Right atrium auricular region (tissue), 2 donors: ENCODE measurements at places on chromosomes 4 and X. TPM values are rescaled to one million over a fixed set of nuclear protein-coding genes. Genes with fewer than 3 reads are reported as not detected.

Gene CSN3
- total RNA-seq, result not detected

DNA sequence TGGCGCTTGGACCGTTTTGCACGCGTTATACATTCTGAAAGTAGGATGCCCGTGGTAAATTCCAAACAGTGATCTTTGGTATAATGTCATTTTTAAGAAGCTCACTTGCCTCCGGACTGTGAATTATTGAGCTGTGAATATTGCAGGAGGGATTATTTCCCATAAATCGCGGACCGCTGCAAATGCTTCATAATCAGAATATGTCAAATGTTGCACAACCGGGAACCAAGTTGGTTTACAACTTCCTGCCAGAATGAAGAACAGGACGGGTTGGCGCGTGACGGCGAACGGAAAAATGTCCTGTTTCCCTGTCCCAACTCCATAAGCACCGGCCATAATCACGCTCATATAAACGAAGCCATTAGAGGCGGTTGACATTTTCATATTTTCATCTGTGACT lies 67.6 kb downstream of the SHOX start:
- no peak for DNase-seq
- H3K4me1 ChIP-seq, result no peaks in the 10 kb centered on the region
- H3K4me3 ChIP-seq, result no peak overlapping the region
- H3K27ac ChIP-seq, result no peak overlapping the region
- no peaks in the 10 kb centered on the region for H3K27me3 ChIP-seq

DNA sequence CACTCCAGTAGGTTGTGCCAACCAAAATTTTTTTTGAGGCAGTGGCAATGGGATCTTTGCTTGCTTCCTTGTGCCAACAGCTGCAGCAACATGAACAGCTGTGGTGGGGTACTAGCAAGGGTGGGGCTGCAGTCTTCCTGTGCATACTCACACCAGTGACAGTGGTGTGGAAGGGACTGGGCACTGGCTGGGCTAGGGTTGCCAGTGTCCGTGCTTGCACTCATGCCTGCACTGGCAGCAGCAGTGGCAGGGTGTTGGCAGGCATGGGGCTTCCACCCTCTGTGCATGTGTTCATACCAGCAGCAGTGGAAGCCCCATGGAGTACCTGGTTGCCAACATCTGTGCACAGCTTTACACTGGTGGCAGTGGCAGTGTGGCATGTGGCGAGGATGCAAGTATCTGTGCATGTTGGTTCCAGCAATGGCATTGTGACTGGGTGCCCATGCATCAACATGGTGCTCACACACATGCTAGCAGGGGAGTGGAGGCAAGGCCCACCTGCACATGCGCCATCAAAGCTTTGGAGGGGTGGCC lies 1312.6 kb downstream of the PCDH18 start:
- no peaks in the 10 kb centered on the region for H3K27me3 ChIP-seq
- H3K36me3 ChIP-seq, result no peaks in the 10 kb centered on the region
- H3K27ac ChIP-seq, result no peak overlapping the region
- no peaks in the 10 kb centered on the region for H3K4me1 ChIP-seq
- DNase-seq, result no peak
- no peak overlapping the region for H3K4me3 ChIP-seq

DNA sequence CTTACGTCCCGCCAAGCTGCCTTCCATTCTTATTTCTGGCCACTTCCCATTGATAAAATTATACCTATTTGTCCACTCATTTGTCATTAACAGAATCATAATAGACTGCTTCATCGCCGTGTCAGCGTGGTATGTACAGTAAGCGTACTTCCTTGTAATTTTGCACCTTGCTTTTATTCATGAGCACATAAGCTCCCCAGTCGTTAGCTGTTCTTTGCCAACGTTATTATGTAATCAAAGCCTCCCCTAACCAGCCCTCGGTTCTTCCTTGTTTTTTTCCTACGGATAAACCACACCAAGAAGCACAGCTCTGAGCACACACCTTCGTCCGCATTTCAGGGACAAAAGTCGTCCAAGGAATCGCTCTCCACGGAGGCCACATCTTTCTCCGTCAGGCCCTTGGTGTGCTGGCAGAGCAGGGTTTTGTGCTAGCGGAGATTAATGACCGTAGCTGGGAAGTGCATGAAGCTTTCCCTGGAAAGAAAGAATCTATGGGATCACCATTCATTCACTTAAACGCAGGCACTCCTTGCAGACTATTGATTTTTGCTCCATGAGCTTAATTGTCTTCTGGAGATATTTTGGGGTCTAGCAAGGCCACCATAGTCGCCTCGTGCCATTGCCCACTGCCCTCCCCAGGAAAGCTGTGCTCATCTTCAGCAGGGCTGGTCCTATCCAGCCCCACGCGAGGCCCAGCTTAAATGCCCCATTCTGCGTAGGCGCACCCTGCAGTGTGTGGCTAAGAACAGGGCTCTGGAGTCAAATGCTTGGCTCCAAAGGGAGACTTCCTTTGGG lies 200.9 kb upstream of the PSAPL1 start:
- H3K27ac ChIP-seq, result no peak overlapping the region
- DNase-seq, result no peak
- H3K4me1 ChIP-seq, result no peaks in the 10 kb centered on the region
- H3K4me3 ChIP-seq, result no peak overlapping the region
- H3K36me3 ChIP-seq, result no peaks in the 10 kb centered on the region

GRCh38 chrX:73561801-73562200 lies 1.2 kb upstream of the CHIC1 start:
- H3K36me3 ChIP-seq, result no peaks in the 10 kb centered on the region
- no peak for DNase-seq
- H3K4me1 ChIP-seq, result no peaks in the 10 kb centered on the region
- H3K27me3 ChIP-seq, result no peaks in the 10 kb centered on the region
- no peak overlapping the region for H3K27ac ChIP-seq

Gene BST1
- total RNA-seq, result 10.2 TPM

Gene ENPP6
- total RNA-seq, result not detected

Gene VSIG4
- 28.0 TPM for total RNA-seq

- no peaks in the 10 kb centered on the region for H3K27me3 ChIP-seq
- no peaks in the 10 kb centered on the region for H3K4me1 ChIP-seq
- DNase-seq, result no peak
Measured at GRCh38 chr4:89245459-89245858, 62.1 kb downstream of the GPRIN3 start.

GRCh38 chr4:48331577-48332330 lies 9.6 kb upstream of the SLAIN2 start:
- no peak overlapping the region for H3K4me3 ChIP-seq
- no peaks in the 10 kb centered on the region for H3K4me1 ChIP-seq
- H3K27ac ChIP-seq, result no peak overlapping the region
- DNase-seq, result no peak

- no peaks in the 10 kb centered on the region for H3K27me3 ChIP-seq
- no peak overlapping the region for H3K4me3 ChIP-seq
- no peaks in the 10 kb centered on the region for H3K36me3 ChIP-seq
- no peak overlapping the region for H3K27ac ChIP-seq
- no peak for DNase-seq
Measured at GRCh38 chr4:166087569-166087968, 214.5 kb downstream of the TLL1 start.

- H3K4me3 ChIP-seq, result no peak overlapping the region
- no peak for DNase-seq
- H3K4me1 ChIP-seq, result no peaks in the 10 kb centered on the region
- H3K36me3 ChIP-seq, result no peaks in the 10 kb centered on the region
Measured at GRCh38 chr4:149708513-149709130, 107.0 kb downstream of the IQCM start.

DNA sequence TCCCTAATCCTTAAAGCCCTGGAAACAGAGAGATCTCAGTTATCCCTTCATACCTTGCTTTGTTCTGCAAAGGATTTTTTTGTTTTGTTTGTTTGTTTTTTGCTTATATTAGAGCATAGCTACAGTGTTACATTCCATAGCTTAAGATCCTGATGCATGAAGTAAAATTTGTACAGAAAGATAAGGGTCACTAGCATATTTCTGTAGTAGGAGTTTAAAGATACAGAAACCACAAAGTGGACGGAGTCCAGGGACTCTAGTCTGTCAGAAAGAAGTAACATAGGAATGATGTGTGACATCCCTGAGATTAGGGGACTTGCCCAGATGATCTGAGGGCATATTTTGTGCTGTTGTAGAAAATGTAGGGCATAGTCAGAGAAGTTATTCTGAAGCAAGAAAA lies 151.9 kb upstream of the PLAC1 start:
- no peak for DNase-seq
- no peaks in the 10 kb centered on the region for H3K4me1 ChIP-seq
- H3K36me3 ChIP-seq, result no peaks in the 10 kb centered on the region
- H3K27me3 ChIP-seq, result no peaks in the 10 kb centered on the region

Gene SMS
- total RNA-seq, result 40.3 TPM

Gene EIF2S3
- 64.9 TPM for total RNA-seq

DNA sequence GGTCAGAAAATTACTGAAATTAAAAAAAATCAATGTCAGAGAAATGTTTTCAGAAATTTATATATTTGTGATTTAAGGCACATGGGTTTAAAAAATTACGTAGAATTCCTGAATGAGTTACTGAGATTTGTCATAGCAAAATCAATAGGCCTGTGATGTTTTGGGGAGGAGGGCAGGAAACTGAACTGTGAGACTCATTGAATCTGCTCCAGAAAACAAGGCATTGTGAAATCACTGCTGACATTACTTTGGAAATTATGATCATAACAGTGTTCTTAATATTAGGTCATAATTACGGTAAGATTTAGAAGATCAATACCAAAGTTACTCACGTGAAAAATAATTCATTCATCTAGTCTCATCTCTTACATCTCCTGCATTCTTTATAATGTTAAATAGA lies 5.3 kb downstream of the FGF5 start:
- H3K36me3 ChIP-seq, result no peaks in the 10 kb centered on the region
- no peak for DNase-seq
- no peak overlapping the region for H3K27ac ChIP-seq

DNA sequence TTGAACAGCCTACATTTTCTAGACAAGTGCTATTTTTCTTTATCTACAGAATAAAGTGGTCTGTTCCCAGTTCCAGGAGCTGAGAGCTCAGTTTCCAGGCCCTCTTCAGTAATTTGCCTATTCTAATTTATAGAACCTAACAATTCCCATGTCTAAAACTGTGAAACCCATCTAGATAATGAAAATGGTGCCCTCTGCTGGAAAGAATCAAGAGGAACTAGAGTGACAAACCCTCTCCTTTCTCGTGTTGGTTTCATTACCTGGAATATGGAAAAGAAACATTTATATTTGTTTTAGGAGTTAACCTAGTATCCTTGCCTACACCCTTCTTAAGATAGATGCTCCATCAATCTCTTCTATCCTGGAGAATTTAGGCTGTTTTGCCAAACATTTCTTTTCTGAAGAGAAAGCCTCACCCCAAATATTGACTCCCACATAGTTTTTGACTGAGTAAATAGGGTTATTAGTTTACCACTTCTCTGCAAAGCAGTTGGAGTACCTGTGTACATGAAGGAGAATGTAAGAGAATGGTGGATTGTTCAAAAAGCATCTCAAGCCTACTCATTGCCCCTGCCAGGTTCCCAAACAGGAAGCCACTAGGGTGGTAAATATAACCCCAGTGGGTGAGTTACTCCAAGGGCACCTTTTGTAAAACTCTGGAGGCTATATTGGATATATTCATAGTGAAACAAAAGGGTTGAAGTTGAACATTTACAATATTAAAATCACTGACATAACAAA lies 121.6 kb downstream of the RASL11B start:
- H3K36me3 ChIP-seq, result no peaks in the 10 kb centered on the region
- no peaks in the 10 kb centered on the region for H3K27me3 ChIP-seq
- no peak overlapping the region for H3K4me3 ChIP-seq

Gene MAGEC2
- total RNA-seq, result not detected

DNA sequence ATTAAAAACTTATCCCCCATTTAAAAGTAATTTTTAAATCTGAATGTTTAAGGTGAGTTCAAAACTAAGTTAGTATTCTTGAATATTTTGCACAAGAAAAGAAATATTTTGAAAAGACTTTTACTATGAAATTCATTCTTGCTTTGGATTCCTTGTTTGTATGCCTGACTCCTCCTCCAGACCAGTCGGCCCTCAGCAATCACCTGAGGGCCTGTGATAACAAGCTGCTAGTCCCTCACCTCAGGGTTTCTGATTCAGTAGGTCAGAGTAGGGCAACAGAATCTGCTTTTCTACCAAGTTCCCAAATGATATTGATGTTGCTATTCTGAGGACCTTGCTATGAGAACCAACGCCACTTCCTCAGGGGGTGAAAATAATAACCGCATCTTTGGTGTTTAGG lies 154.7 kb downstream of the CDS1 start:
- H3K27me3 ChIP-seq, result no peaks in the 10 kb centered on the region
- no peak overlapping the region for H3K4me3 ChIP-seq
- H3K4me1 ChIP-seq, result no peaks in the 10 kb centered on the region
- no peak for DNase-seq

DNA sequence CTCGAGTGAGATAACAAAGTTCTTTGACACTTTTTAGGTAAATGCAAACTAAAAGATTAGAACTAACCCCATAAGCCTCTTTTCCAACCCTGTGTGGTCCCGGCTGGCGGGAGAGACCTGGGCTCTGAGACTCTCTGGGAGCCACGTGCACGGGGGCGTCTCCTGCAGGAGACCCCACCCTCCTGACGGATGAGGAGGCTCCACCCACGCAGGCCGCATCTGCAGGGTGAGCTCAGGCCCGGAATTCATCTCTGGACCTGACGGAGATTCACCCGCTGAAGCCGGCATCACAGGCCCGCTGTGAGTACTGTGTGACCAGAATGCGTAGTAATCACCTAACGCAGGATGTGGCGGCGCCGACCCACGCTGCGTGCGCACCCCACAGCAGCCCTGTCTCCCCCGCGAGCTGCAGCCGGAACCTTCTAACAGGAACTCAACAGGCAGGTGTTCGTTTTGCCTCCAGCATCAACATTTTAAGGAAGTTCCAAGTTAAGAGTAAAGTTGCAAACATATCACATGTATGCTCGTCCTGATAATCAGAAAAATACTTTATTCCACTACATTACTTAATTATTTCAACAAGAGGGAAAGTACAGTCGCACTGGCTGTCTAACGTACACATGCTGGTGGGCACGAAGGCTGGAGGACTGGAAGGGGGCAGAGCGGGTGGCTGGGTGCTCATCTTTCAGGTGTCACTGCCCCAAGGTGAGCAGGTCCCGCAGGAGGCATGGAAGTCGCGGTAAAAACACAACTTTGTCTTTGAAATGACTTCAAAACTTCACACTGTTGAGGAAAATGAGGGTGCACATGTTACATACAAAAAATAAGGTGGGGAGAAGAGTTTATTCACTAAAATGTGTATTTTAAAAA lies 44.5 kb downstream of the FGFRL1 start:
- H3K4me1 ChIP-seq, result no peaks in the 10 kb centered on the region
- peak overlapping the region; percentile 34 for H3K4me3 ChIP-seq
- H3K36me3 ChIP-seq, result no peaks in the 10 kb centered on the region
- no peaks in the 10 kb centered on the region for H3K27me3 ChIP-seq
- peak overlapping the region; percentile 35 for H3K27ac ChIP-seq

Gene GAGE12F
- not detected for total RNA-seq

GRCh38 chr4:7199129-7199725 lies 6.9 kb downstream of the SORCS2 start:
- H3K4me1 ChIP-seq, result no peaks in the 10 kb centered on the region
- H3K36me3 ChIP-seq, result no peaks in the 10 kb centered on the region
- DNase-seq, result no peak
- no peak overlapping the region for H3K4me3 ChIP-seq

Gene CCNB3
- not detected for total RNA-seq

Gene AMOT
- total RNA-seq, result 6.8 TPM

- H3K4me1 ChIP-seq, result no peaks in the 10 kb centered on the region
- H3K36me3 ChIP-seq, result no peaks in the 10 kb centered on the region
- H3K27ac ChIP-seq, result no peak overlapping the region
- H3K4me3 ChIP-seq, result no peak overlapping the region
- H3K27me3 ChIP-seq, result no peaks in the 10 kb centered on the region
- DNase-seq, result no peak
Measured at GRCh38 chr4:164937576-164938270, 39.7 kb downstream of the TRIM61 start.
